AML-193 (cell line): ENCODE measurements at places on chromosomes 7 and 10.
A peak's percentile ranks its signal among the peaks of the same experiment; 100 is the strongest.

DNA sequence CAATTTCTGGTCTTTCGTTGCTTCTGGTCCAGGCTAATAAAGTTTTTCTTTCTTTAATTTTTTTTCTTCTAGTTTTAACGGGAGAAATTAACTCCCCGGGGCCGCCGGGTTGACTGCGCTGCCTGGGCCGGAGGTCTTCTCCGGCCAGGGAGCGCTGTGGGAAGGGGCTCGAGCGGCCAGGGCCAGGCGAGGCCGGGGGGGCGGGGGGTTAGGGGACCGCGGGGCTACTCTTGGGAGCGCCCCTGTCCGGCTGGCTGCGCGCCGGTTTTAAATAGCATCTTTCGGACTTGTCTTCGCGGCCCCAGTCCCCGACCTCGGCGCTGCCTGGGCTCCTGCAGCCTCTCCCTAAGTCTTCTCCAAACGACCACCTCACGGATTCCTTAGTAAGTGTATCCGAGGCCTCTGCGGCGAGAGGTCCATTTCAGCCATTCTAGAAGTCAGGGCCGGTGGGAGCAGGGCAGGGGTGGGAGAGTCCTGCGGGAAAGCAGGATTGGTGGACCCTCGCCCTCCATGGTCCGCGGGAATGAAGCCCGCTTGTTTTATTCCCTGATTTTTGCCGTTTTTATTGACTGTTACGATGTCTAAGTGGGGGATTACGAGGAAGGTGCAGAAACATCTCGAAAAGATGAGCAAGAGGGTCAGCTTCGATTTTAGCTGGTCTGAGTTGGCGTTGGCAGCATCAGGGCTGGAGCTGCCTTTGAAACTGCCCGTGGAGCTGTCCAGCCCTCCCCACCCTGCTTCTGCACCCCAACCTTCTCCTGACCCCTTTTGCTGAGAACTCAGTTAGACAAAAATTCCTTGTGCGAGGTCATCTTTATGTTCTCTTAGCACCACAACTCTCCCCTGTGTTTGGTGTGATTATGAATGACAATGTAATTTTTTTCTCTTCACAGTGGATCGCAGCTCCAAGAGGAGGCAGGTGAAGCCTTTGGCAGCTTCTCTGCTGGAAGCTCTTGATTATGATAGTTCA is 555 bp downstream of the PHF14 start:
- peak; percentile 38 for DNase-seq

DNA sequence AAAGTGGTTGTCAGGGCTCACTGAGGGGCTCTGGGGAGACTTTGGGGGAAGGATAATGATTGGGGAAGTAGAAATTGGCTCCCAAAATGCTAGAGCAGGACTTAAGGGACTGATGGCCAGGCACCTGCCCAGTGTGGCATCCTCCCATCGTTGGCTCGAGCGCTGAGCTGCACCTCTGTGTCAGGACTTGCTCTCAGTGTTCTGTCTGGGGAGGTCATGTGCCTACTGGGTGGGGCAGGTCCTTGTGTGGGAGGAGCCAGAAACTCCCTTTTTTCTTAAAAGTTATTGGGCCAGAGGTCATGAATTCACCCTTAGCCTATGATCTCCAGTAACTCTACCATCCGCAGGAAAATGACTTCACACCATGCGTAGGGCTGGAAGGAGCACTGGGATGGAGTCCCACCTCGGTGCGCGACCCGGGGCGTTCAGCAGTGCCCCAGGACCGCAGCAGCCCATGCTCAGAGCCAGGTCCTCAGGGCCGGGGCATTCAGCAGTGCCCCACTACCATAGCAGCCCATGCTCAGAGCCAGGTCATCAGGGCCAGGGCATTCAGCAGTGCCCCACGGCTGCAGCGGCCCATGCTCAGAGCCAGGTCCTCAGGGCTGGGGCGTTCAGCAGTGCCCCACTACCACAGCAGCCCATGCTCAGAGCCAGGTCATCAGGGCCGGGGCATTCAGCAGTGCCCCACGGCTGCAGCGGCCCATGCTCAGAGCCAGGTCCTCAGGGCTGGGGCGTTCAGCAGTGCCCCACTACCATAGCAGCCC is 221.9 kb downstream of the EBF3 start:
- no peak for DNase-seq

DNA sequence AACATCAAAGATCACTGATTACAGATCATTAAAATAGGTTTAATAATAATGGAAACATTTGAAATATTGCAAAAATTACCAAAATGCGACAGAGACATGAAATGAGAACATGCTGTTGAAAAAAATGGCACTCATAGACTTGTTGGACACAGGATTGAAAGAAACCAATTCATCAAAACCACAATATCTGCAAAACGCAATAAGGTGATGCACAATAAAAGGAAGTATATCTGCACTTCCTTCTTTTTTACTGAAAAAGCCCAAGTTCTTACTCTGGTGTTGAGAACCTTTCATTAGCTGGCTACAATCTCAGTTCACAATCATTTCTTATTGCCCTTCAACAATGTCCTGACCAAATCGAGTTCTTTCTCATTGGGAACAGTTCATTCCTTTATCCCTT is 28.7 kb downstream of the TMEM106B start:
- peak; percentile 39 for DNase-seq

- DNase-seq: no peak
These were observed 5.4 kb downstream of the PDIA4 start for GRCh38 chr7:149022756-149023360.
